Naive thymus-derived CD8-positive, alpha-beta T cell (primary cell): ENCODE measurements at places on chromosomes 16 and 17.

DNA sequence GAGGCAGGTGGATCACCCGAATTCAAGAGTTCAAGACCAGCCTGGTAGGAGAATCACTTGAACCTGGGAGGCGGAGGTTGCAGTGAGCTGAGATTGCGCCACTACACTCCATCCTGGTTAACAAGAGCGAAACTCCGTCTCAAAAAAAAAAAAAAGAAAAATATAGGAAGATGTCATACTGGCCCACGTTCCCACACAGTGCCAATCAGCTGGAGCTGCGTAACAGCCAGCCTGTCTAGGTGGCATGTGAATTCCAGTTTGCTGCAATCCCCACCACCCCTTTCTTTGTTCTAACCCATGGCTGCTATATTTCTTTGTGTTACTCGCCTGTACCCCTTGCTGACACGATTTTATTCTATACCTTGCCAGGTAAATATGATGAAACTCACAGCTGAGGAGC lies 7.5 kb downstream of the NFATC2IP start:
- peaks cover 21% of the 10 kb centered on the region for H3K4me1 ChIP-seq
- H3K36me3 ChIP-seq: peaks cover 91% of the 10 kb centered on the region
- no peak overlapping the region for H3K27ac ChIP-seq
- no peak overlapping the region for H3K4me3 ChIP-seq
- H3K27me3 ChIP-seq: no peaks in the 10 kb centered on the region

GRCh38 chr16:19733551-19733950 lies 15.5 kb downstream of the IQCK start:
- no peaks in the 10 kb centered on the region for H3K36me3 ChIP-seq
- no peak overlapping the region for H3K4me3 ChIP-seq
- no peak for DNase-seq
- H3K27ac ChIP-seq: no peak overlapping the region
- H3K27me3 ChIP-seq: no peaks in the 10 kb centered on the region

GRCh38 chr17:71902894-71903506 lies 217.8 kb upstream of the SOX9 start:
- H3K4me3 ChIP-seq: no peak overlapping the region
- DNase-seq: no peak
- no peaks in the 10 kb centered on the region for H3K36me3 ChIP-seq
- H3K4me1 ChIP-seq: no peaks in the 10 kb centered on the region
- H3K27me3 ChIP-seq: no peaks in the 10 kb centered on the region

DNA sequence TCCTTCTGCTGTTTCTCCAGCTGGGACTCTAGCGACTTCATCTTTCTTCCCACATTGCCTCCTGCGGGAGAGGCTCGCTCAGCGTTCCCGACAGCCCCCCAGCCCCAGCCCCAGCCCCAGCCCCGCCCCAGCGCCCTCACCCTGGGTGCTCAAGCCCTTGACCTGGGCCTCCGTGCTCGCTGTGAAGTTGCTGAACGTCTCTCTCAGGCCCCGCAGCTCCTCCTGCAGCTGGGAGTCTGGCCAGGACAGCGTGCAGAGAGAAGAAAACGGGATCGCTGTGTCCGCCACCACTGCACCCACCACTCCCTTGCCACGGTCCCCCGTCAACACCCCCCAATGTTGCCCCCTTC lies 2.4 kb downstream of the ASGR1 start:
- peaks cover 7% of the 10 kb centered on the region for H3K4me1 ChIP-seq
- H3K27me3 ChIP-seq: no peaks in the 10 kb centered on the region
- no peaks in the 10 kb centered on the region for H3K36me3 ChIP-seq

DNA sequence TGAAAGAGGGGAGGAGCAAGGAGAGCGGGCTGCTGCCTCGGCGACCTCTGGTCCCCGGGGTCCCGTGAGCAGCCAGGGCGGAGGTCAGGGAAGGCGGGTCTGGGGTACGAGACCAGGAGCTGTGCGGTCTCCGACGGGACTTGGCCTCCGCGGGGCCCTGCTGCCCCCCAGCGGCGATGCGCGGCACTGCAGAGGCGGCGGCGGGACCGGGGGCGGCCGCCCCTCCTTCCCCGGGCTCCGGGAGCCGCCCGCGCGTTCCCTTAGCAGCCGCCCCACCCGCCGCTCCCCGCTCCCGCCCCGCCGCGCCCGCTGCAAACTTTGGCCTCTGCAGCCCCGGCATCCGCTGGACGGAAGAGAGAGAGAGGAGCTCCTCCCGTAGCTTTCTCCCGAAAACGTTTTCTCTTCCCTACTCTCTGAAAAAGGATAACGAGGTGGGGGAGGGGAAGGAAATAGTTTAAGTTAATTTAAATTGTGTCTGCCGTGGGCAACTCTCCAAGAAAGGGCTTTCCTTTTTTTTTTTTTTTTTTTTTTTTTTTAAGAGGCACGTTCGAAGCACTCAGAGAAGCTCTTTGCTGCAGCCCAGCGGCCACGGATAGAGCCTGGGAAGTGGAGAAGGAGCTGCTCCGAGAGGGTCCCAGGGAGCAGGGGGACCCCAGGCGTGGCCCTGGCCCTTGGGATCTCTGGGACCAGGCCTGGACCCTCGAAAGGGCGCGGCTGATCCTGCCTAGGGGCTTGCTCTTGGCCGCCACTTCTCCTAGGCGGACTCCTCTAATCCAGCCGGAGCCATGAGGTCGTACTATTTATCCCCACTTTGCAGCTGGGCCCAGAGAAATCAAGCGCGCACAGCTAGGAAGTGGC lies 43.2 kb downstream of the C16orf82 start:
- no peaks in the 10 kb centered on the region for H3K36me3 ChIP-seq
- no peaks in the 10 kb centered on the region for H3K27me3 ChIP-seq
- DNase-seq: peak; percentile 71

DNA sequence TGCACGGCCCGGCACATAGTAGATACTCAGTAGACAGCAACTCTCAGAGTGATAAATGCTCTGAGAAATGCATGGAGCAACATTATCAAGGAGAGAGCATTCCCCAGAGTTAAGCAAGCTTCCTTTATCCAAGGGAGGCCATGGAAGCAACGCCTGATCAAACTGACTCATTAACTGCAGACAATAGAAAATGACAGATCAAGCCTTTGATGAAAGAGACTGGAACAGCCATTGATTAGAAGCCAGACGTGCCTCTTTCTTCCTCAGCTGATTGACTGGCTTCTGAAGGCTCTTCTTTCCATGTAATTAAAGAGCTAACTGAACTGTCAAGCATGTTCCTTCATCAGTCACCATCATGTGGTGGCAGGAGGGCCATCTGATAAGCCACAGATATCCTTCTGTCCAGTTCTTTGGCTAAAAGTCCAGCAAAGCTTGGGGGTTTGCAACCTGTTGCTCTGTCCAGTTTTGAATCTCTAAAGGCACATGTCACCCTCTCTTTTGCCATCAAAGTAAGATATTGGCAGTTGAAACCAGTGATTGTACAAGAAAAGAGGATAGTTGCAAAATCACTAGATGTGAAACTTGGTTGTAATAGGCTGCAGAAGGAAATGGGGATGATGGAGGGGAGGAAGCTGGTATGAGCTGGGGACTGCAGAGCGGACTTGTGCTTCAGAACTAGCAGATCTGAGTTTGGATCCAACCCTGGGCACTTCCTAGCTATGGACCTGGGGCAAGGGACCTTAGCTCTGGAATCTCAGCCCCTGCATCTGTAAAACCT lies 188.0 kb downstream of the HAPSTR1 start:
- H3K27ac ChIP-seq: no peak overlapping the region
- H3K4me1 ChIP-seq: no peaks in the 10 kb centered on the region
- H3K27me3 ChIP-seq: peaks cover 30% of the 10 kb centered on the region
- H3K4me3 ChIP-seq: no peak overlapping the region
- H3K36me3 ChIP-seq: no peaks in the 10 kb centered on the region

DNA sequence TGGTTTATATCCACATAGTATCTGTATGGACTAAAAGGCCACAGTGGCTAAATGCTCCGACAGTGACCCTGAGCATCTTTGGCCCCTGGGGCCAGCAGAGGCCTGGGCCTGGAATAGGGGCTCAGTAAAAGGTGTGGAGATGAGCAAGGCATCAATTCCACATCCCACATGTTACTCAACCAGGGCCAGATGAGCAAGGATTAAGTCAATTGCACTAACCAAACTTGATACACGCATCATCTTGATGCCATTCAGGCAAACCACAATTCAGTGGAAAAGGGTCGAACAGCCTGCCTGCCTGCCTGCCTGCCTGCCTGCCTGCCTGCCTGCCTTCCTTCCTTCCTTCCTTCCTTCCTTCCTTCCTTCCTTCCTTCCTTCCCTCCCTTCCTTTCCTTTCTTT lies 53.5 kb upstream of the DNAJA2 start:
- H3K4me3 ChIP-seq: no peak overlapping the region
- peak overlapping the region; percentile 25 for H3K27ac ChIP-seq
- no peaks in the 10 kb centered on the region for H3K4me1 ChIP-seq
- H3K36me3 ChIP-seq: no peaks in the 10 kb centered on the region
